Non-pigmented ciliary epithelial cell (primary cell): ENCODE measurements at places on chromosomes 16 and 17.

DNA sequence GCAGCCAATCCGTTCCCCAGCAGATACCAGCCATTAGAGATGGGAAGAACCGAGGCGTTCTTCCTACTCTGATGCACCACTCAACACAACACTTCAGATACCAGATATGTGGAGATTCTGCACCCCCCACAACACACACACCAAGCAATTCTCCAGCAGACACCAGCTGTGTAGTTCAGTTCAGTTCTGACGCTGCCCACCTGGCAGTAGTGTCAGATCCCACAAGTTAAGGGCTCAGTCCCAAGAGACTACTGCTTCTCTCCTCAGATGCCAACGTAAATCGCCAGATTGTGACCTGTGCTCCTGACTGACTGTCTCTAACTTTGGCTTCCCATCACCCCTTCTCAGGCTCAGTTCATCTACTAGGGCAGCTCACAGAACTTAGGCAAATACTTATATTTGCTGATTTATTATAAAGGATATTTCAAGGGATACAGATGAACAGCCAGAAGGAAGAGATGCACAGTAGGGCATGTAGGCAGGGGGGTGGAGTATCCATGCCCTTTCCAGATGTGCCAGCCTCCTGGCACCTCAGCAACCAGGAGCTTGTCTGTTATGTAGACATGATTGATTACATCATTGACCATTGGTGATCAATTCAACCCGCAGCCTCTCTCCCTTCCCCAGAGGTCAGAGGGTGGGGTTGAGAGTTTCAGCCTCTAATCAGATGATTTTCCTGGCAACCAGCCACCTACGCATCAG, 110.6 kb downstream of the PRKCA start:
- DNase-seq = no peak

DNA sequence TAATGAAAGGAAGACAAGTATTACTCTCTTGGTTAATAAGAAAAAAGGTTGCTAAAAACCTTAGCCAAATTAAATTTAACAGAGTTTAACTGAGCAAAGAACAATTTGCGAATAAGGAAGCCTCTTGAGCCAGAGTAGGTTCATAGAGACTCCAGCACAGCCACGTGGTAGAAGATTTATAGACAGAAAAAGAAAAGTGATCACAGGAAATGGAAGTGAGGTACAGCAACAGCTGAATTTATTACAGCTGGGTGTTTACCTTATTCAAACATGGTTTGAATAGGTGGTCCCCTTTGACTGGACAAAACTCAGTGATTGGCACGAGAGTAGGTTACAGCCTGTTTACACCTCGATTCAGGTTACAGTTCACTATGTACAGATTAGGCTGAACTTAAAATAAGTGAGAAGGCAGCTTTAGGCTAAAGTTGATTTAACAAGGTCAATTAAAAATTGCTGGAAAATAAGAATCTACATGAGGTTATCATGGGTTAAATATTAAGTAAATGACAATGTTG, 3.3 kb upstream of the CCL15 start:
- DNase-seq = no peak

DNA sequence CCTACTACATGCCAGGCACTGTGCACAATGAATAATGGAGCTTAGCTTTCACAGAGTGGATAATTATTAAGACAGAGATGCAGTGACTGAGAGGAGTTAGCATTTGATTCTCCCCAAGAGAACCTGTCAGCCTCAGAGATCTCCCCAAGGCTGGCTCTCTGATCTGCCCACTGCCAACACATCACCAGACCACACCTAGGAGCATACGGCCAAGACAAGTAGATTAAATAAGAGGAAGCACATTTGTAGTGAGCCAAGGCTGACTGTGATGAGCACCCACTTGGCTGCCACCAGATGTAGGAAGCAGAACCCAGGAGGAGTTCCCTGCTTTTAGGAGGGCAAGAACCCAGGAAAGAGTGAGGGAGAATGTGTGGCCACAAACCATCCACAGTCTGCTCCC, 130.1 kb downstream of the SPACA3 start:
- DNase-seq = no peak

DNA sequence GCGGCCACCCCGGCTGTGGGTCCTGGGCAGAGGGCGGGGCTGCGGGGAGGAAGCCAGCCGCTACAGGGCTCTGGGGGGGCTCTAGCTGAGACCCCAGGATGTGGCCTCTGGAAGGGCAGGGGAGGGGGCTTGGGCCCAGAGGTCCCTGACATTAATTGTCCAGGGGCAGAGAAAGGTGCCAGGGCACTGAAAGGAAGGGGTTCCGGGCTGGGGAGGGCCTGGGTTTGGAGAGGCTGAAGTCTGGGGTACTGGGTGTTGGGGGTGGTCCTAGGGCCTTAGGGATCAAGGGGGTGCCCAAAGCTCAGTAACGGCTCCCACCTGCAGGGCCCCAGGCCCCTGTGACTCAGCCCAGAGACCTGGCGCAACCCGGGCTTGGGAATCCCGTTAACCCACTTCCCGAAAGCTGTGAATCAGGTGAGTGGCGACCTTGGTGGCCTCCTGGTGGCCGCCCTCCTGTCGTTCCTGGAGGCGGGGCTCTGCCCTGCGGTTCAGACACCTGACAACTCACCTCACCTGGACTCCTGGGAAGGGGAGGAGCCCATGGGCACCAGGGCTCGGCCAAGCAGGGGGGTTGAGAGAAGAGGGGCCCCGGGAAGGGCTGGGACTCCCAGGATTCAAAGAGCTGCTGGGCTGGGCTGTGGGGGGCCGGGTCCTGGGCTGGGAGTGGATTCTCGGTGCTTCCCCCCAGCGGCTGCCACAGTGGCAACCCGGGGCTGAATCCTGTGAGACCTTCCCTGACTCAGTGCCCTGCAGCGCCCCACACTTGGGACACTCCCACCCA, 465 bp upstream of the PRSS22 start:
- no peak for DNase-seq

GRCh38 chr17:10435096-10435495, 13.3 kb upstream of the MYH8 start:
- DNase-seq = no peak

DNA sequence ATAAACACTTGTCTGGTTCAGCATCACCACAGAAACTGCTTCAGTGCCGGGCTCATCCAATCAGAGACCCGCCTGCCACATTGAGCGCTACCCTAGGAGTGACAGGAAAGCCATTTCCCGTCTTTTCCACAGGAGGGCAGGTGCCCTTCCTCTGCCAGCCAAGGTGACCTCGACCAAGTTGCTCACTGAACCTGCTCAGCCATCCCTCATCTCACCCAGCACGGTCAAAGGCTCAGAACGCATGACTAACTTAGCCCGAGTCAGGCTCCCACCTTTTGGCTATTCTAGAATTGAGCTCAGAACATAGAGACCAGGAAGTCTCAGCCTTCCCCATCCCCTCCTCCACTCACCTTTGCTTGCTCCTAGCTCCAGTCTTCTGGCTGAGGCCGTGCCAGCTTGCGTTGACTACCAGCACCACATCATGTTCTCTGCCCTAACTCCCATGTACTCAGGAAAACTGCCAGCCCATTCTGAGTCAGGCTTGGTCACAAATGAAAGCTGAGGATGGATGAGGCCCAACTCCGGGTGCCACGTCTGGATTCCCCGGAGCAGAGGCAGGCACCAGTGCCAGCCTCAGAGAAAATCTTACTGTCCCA, 15.6 kb downstream of the MRPS23 start:
- no peak for DNase-seq

DNA sequence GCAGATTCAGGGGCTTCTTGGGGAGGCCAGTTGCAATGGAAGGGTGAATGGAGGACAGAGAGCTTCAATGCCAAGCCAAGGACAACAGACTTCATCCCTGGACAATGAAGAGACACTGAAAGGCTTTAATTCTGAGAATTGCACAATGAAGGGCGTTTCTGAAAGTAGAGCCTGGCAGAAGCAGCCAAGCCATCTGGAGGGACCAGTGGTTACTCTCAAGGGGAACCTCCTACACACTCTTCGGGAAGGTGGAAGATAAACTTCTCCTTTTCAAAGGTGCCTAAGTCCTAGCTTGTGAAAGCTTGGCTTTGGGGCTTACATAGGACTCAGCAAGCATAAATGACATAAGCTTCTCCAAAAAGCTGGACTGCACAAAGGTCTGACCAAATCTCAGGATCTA, 6.2 kb upstream of the CES1 start:
- no peak for DNase-seq

- no peak for DNase-seq
These were observed 229.5 kb downstream of the PRKCA start for GRCh38 chr17:66531851-66532295.

GRCh38 chr16:56609463-56609921, 1.1 kb downstream of the MT2A start:
- no peak for DNase-seq
